ENCODE measurements at places on chromosomes 6 and 20. TPM values are rescaled to one million over a fixed set of nuclear protein-coding genes. Genes with fewer than 3 reads are reported as not detected.
A peak's percentile ranks its signal among the peaks of the same experiment; 100 is the strongest.

DNA sequence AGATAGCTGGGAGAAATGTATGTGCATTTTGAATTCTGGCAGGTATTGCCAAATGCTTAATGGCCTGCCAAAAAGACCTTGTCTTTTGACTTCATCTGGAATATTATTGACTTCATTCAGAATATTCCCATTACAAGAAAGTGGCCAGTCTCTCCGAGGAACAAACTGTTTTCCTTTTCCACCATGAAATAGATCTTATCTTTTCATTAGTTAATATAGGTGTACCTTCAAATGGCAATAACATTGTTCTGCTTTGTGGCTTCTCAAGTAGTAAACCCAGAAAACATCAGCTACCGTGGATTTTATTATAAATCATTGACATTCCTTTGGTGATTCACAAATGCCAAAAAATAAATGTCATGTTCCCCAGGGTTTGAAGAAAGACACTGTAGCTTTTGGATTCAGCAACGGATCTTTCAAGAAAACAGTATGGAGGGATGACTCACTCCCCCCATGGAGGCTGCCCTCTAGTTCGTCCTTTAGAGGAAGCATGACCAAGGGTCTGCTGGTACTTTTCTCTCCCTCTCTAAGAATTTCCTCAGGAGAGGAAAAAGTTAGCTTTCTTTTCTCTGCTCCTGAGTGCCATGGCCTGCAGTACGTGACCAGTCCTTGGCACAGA lies 1.1 kb upstream of the RNF182 start:
- peak; percentile 28 for DNase-seq

GRCh38 chr20:38751360-38751976 lies 3.2 kb downstream of the ACTR5 start:
- DNase-seq: peak; percentile 52

- no peak for DNase-seq
Measured at GRCh38 chr6:100493206-100493888, 28.6 kb upstream of the SIM1 start.

DNA sequence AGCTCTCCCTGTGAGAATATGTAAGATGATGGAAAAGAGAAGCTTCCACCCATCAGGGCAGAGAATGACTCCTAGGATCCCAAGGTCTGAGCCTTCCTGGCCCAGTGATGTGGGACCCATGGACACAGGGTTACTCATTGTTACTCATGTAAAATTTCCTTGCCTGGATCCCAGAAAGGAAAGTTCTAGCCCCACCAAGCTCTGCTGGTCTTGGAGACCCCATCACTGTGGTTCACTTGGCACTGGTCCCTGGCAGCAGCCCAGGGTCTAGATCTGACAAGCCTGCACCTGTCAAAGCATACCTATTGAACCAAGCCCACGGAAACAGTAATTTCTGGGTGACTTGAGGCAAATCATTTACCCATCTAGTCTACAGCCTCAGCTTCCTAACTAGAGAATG lies 22.1 kb downstream of the MDGA1 start:
- no peak for DNase-seq

DNA sequence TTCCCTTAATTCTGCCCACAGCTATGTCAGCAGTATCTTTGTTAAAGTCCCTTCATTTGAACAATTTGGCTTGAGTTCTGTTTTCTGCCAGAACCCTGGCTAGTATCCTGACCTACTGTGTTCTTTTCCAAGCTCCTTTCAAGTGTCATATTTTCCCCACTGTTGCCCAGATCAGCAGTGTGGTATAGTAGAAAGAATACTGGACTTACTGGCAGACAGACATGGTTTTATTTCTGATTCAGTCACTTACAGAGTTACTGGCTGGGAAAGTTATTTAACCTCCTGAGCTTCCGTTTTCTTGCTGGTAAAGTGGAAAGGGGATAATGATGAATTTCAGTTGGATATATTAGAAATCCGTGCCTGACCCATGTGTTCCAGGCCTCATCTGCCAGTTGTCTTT lies 39.8 kb upstream of the RAB23 start:
- DNase-seq: no peak

DNA sequence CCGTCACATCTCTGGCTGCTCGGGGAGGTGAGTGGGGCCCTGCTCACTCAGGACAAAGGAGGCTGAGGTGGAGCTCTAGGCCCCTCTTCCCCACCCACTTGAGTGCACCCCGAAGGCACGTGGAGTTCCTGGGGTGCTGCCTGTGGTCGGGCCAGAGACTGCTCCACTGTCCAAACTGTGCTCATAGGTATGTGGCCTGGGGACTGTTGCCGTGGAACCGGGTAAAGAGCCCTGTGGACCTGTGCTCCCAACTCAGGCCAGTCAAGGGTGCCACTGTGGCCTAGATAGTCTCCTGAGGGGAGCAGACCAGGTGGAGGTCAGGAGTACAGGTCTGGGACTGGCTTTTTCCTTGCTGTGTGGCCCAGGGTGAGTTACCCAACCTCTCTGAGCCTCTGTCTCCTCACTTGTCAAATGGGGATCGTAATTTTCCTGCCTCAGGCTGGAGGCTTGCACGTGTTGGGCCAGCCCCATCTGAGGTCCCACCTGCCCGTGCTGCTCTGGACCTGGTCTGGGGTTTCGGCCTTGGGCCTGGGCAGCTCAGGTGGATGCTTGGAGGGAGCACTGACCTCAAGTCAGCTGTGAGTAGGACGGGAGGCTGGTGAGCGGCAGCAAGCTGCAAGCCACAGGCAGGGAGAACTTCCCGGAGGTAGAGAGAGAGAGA lies 12.4 kb upstream of the NPBWR2 start:
- DNase-seq: no peak

LY86 gene
- 2.9 TPM for total RNA-seq

STX16 gene
- total RNA-seq: 31.4 TPM

TEAD3 gene
- 0.41 TPM for total RNA-seq

SMPDL3A gene
- 13.0 TPM for total RNA-seq

All from frontal cortex (tissue), 4 donors.